ENCODE measurements at places on chromosomes 1 and 21.

DNA sequence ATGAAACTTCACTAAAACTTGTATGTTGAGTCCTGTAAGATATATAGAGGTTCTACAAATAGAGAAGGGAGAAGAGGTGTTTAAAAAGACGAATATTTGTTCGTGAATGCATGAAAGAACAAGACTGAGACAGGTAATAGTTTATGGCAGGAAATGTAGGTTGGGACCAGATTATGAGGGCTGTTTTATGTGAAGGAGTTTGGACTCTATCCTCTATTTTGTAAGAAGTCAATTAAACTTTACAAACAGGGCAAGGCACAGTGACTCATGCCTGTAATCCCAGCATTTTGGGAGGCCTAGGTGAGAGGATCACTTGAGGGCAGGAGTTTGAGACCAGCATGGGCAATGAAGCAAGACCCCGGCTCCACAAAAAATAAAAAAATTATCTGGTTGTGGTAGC, 5.7 kb downstream of the SLC35A3 start:
- no peak for DNase-seq

- DNase-seq = no peak
These were observed 46.7 kb downstream of the RGS4 start for GRCh38 chr1:163115887-163116286.

DNA sequence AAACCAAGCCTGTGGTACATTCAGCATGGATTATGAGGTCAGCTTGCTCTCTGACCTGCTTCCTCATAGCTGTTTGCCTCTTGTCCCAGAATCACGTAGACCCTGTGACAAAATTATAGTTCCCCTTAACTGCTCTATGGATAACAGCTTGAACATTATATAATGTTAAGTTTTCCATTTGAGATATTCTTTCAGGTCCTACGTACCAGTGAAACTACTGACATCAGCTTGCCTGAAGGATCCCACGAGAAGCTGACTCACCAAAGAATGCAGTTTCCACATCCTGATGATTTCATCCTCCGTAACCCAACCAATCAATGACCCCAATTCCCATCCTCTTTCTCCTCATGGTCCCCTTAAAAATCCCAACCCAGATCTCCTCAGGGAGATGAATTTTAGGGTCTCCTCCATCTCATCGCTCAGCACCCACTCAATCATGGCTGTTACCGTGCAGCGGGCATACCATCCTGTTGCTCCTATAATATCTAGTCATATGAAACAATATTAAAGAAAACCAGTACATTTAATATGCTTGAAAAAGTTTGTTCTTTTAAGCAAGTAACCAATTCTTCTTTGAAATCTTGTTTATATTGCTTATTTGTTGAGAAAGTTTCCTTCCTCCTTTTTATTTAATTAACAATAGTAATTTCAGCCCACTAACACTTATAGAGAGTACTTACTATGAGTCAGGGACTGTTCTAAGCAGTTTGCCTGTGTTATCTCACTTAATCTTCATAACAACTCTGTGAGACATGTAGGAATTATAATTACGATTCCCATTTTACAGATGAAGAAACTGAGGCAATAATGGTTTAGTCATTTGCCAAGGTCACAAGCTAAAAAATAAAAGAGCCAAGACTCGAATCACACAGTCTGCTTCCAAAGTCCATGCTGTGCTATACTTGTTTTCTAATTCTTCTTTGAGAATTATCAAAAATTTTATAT, 27.4 kb downstream of the CHML start:
- peak; percentile 55 for DNase-seq

DNA sequence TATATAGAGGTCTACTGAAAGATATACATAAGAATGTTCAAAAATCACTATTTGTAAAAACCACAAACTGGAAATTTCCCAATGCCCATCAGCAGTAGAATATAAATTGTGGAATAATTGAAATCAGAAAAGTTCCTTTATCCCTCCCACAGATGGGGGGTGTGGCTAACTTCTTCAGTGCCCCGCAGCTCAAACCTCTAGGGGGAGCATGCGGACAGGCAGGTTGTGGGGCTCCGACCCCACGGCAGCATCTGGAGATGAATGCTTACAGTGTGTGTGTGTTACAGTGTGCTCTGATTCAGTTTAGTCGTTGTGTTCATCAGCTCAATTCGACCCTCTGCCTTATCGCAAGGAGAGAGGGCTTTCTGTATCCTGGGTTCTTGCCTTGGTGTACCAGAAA, 262.1 kb upstream of the LRRC7 start:
- no peak for DNase-seq

DNA sequence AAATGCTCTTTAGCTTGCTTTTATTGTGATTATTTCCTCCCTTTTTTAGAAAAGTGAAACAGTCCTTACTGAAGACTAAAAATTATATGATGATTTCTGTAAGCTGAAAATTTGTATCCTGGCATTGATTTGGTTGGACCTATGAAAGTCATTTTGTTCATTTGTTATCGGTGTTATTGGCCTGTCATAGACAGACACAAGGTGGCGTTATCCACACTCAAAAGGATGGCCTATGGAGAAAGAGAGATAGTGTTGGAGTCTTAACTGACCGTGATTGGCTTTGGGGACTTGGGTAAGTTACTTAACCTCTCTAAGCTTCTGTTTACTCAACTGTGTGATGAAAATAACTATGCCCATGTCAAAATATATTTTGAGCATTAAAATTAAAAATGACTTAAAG, 203.6 kb upstream of the CHODL start:
- no peak for DNase-seq

GRCh38 chr1:215889871-215890270, 322.8 kb downstream of the KCTD3 start:
- DNase-seq = no peak

- DNase-seq = no peak
These were observed 20.4 kb upstream of the HPDL start for GRCh38 chr1:45306319-45306718.

- DNase-seq = no peak
These were observed 260.5 kb downstream of the MATN1 start for GRCh38 chr1:30462826-30463425.

DNA sequence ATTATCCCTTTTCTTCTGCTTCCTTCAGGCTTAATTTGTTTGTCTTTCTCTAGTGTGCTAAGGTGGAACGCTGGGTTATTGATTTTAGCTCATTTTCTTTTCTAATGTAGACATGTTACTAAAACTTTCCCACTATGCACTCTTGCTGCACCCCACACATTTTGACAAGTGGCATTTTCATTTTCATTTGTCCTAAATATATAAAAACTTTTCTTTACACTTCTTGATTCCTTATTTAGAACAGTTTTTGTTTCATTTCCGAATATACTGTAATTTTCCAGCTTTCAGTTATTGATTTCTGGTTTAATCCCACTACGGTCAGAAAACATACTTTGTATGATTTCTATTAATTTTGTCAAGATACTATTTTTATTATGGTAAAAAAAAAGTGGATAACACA, 25.3 kb downstream of the SH3BP5L start:
- no peak for DNase-seq

DNA sequence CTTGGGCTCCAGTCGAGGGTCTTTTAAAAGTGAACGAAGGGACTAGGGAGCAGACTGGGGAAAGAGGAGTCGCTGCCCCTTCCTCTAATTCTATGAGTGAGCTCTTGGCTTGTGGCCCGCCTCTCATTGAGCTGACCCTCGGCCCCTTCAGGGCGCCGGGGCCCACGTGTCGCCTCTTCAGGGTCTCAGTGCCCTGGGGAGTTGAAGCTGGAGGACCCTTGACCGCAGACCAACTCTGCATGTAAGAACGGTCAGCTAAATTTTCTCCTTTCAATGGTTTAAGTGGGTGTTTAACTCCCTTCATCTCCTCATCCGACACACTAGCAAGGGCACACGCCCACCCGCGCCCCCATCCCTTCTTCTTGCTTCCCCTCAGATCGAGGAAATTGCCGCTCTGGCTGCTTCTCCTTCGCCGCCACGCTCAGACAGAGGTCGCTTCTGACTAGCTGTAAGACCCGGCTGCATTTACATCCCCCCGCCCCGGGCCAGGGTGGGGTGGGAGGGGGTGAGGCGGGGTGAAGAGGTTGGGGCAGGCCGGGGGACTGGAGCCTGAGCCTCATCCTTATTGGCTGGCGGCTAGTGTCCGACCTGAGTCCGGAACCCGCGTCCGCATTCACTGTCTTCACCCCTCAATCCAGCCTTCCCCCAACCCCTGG, 10.9 kb downstream of the NR5A2 start:
- no peak for DNase-seq

- DNase-seq = no peak
These were observed 9.5 kb upstream of the BCAR3 start for GRCh38 chr1:93690921-93691789.

GRCh38 chr1:30336550-30337323, 386.6 kb downstream of the MATN1 start:
- DNase-seq = no peak

- DNase-seq = no peak
These were observed 44.8 kb downstream of the TMCC2 start for GRCh38 chr1:205272536-205272935.

All from GM04504 (cell line).